ENCODE measurements at places on chromosomes 7 and 10.

- DNase-seq: no peak
Observed at GRCh38 chr7:18693816-18694215, 198.3 kb downstream of the HDAC9 start.

GRCh38 chr10:96588616-96589419 is 2.0 kb upstream of the TM9SF3 start:
- DNase-seq: no peak

DNA sequence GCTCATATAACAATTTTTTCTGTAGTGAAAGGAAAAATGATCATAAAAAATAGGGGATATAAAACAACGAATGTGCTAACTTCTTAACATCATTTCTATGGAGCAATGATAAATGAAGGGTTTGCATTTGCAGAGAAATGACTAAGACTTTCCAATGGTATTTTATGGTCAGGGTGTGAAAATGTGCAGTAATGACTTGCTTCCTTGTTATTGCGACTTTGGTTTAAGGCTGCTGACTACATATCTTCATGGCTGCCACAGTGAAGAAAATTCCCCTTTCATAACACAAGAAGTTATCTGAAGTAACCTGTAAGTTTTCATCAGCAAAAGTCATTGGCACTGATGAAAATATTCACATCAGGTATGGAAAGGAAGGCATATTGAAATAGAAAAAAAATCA is 166.1 kb upstream of the NRG3 start:
- DNase-seq: no peak

DNA sequence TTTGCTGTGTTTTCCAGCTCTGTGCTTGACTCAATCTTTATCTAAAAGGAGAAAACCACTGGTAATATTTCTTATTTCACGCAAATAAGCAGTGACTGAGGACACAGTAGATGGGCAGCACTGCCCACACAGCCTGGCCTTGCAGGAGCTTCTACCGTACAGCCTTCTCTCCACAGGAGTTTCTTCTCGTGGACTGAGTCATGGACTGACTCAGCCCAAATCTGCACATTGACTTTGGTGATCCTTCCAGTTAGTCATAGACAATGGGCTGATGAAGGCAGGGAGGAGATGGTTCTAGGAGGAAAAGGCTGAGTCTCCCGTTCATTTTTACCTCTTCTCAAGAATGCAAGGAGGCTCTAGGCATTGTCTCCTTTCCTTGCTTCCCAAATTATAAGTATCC is 200.7 kb downstream of the RAPGEF5 start:
- no peak for DNase-seq

- DNase-seq: no peak
Observed at GRCh38 chr7:56092789-56093531, at the start of gene PHKG1. TSS of gene PHKG1 (minus strand) at chr7:56092952. CDS start at chr7:56088941, 4,011 bp downstream.

GRCh38 chr7:71633551-71634008 is 501.6 kb downstream of the GALNT17 start:
- DNase-seq: no peak

- DNase-seq: no peak
Observed at GRCh38 chr7:69632280-69632679, 34.0 kb downstream of the AUTS2 start.

GRCh38 chr7:112361154-112361553 is 89.1 kb upstream of the IFRD1 start:
- no peak for DNase-seq

GRCh38 chr7:2411815-2412586 is 8.6 kb downstream of the CHST12 start:
- DNase-seq: no peak

DNA sequence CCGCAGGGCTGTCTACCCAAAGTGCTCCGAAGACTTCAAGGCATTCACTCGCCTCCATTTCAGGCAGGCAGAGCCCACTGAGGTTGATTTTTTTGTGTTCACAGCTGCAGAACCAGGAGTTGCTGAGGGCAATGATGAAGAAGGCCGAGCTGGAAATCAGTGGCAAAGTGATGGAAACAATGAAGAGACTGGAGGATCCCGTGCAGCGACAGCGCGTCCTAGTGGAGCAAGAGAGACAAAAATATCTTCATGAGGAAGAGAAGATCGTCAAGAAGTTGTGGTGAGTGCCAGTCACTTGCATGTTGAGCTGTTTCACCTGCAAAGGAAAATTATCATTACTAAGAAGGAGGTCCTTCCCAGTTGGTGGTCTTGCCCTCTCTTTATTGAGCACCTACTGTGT is 210.5 kb downstream of the ARHGAP21 start:
- no peak for DNase-seq

- peak; percentile 90 for DNase-seq
Observed at GRCh38 chr7:87152112-87152896, at the start of gene DMTF1. TSS of gene DMTF1 (plus strand) at chr7:87152453. CDS start at chr7:87164942, 12,489 bp downstream.

- DNase-seq: peak; percentile 38
Observed at GRCh38 chr10:73992899-73993788, 4.8 kb upstream of the VCL start.

DNA sequence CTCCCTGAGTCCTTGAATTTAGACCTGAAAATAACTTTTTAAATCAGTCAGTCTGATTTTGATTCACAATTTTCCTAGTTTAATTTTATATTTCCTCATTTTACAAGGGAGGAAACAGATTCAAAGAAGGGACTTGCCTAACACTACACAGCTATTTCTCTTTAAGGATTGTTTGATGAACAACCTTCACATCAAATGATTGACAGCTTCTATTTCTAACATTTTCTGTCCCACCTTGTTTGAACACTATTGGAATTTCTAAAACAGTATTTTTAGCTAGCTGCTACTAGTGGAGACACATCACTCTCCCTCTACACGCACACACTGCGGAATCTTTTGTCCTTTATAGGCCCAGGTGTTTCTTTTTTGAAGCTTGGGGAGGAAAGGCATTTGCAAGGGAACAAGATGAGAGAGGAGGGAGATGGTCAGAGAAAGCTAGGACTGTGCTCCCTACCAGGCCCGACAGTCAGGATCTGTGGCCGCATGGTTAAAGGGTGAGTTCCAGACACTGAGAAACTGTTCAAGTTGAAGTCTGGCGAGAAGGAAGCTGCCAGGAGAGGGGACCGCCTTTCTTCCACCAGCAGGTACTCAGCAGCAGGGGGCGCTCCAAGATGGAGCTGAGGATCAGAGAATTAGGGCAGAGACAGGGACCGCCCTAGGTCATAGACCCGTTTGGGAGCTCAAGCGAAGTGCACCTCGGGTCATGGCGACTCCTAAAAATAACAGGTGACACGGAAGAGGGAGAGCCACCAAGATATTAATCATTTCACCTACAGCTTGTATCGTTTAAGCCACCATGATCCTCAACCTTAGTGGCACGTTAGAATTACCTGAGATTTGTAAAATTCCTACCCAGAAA is 49.7 kb downstream of the DNAJC12 start:
- DNase-seq: peak; percentile 80

GRCh38 chr10:4109469-4109868 is 324.5 kb upstream of the KLF6 start:
- no peak for DNase-seq

DNA sequence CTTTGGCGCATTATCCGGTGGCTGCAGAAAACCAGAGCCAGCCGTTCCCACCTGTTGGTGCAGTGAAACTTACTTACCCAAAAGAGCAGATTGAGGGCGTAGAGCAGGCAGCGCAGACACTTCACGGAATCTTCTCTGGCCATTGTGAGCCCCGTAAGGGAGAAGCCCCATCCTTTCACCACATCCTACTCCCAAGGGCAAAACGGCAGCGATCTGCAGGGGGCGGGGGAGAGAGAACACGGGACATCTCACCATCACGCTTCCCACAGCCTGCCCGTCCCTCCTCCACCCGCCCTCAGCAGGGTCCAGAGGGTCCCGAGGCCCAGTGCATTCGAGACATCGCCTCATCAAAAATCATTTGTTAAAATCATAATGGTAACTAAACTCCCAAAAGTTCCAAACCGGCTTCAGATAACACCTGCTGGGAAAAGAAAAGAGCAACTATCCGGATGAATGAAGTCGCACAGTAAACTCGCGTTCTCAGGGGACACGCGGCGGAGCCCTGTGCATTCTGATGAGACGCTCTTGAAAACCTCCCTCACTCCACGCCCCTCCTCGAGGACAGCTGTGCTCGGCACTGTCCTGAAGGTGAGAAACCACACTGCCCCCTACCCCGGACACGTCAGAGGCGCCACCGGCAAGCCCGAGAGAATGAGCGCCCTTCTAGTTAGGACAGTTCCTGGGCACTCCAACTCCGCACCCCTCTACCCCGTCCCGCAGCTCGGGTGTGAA is 1.2 kb downstream of the TSPAN12 start:
- no peak for DNase-seq

DNA sequence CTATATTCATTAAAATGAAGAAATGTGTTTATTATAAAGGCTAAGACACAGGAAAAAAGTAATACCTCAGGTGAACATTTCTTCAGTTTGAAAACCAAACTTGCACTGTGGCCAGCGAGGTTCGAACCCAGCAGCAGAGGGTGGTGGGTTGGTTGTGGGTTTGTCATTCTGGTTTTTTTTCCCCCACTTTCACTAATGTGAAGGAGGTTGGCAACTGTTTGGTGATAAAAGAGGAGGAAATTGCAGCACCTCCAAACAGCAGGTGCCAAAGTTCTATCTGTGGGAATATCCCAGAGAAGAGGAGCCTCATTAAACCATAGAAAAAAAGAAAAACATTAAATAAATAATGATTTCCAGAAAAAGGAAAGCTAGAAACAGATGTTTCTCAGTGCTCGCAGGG is 36.6 kb upstream of the YAE1 start:
- DNase-seq: no peak

GRCh38 chr7:148021507-148022045 is 569.0 kb upstream of the C7orf33 start:
- DNase-seq: no peak

- DNase-seq: no peak
Observed at GRCh38 chr7:126150278-126150958, 1102.3 kb downstream of the GRM8 start.

DNA sequence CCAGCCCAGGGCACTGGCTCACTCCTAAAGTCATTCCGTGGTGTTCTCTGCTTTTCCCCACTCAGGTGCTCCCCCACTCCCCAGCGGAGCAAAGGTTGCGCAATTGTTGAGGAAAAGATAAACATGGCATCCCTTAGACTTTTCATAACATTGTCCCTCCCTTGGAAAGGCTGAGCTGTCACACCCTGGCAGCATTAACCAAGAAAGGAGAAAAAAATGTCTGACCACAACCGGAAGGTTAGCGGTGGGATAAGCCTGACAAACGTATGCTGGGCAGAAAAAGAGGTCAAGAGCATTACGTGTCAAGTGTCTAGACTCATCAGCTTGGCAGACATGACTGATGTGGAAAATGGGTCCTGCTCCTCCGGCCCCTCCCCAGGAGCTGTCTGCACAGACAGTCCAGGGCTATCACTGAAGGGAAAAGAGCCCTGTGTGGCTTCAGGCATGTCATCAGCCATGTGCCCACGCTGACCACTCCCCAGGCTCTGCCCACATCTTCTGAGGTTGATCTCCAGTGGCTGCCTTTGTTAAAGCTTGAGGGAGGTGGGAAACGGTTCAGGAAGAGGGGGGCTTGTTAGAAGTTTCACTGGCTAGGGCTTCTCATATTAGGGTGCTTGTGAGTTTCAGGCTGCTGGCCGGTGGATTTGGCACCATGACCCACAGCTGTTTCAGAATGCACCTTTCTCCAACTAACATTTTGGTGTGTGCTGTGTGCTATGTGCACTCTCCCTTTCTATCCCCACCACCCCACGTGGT is 30.1 kb downstream of the BTBD16 start:
- no peak for DNase-seq

DNA sequence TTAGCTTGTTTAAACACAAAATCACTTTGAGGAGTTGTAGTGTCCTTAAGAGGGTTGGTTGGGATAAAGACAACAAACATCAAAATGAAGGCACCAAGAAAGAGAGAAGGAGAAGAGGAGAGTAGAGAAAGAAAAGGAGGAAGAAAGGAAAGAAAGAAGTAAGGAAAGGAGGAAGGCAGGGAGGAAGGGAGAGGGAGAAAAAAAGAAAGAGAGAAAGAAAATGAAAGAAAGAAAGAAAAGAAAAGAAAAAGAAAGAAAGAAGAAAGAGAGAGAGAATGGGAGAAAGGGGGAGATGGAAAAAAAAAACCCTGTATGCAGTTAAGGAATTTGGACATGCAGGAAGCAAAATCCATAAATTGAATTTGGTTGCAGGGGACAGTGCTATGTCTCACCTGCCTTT is 635.4 kb upstream of the FZD8 start:
- DNase-seq: no peak

DNA sequence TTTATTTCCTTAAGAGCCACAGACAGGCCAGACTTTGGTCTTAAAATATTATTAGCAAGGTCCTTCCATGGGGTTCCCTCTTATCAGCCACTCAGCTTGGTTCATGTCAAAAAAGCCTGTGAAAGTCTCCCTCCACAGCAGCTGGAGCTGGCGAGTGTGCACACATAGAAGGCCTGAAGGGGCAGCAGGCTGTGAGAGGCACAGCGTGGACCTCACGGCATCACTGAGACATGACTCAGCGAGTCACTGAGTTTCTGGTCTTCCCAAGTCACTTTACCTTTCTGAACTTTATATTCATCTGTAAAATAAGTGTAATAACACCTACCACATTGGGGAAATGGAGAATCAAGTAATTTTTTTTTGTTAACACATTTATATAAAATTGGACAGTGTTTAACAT is 8.7 kb downstream of the TAF3 start:
- no peak for DNase-seq

DNA sequence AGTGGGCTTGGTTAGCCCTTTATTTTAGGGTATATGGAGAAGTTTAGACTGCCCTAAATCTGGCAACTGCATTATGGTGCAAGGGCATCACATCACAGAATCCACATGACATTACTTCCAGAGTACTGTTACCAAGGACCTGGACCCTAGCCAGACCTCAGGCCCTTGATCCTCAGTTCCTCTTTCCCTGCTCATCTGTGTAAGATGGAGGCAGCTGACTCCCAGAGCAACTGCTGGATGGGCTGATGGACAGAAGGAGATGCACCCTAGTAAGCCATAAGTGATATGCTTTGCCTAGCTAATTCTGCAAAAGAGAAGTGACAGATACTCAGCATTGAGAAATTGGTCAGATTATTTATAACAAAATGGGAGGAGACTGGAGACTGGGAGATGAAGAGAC is 131.7 kb downstream of the DYNC1I1 start:
- DNase-seq: no peak

- DNase-seq: no peak
Observed at GRCh38 chr10:46549171-46550075, 7.0 kb downstream of the GPRIN2 start.

- no peak for DNase-seq
Observed at GRCh38 chr7:44762726-44763522, 14.3 kb downstream of the ZMIZ2 start.

DNA sequence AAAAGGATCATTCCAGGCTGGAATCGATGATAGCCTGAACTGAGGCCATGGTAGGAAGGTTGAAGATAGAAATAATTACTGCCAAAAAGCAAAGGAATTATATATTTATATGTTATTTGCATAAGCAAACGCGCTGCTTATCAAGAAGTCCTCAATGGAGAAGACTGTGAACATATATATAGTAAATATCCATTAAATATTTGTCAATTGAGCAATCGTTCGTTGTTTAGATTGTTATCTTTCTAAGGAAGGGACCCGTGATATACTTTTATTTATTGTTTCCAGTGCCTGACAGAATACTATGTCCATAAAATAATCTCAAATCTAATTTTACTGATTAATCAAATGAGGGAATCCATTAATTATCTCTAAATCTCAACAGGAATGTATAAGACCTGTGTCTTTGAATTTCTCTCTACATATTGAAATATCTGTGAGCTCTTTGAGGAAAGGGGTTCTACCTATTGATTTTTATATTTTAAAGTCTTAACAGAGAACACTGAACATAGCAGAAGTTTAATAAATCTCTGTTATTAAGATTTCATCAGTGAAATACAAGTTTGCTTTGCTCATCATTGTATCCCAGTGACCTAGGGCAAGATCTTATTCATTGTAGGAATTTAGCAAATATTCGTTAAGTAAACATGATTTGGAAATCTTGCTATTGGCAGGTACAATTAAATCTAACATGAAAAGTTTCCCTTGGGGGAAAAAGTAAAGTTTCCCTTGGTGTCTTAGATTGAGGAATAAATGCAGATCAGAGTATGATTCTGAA is 12.0 kb upstream of the HERC4 start:
- DNase-seq: no peak
